Hepatocyte (in vitro differentiated cells): ENCODE measurements at places on chromosomes 12 and 14. TPM values are rescaled to one million over a fixed set of nuclear protein-coding genes. Genes with fewer than 3 reads are reported as not detected.

Gene GRIN2B
- total RNA-seq = 0.04 and 0.60 TPM in 2 replicates

DNA sequence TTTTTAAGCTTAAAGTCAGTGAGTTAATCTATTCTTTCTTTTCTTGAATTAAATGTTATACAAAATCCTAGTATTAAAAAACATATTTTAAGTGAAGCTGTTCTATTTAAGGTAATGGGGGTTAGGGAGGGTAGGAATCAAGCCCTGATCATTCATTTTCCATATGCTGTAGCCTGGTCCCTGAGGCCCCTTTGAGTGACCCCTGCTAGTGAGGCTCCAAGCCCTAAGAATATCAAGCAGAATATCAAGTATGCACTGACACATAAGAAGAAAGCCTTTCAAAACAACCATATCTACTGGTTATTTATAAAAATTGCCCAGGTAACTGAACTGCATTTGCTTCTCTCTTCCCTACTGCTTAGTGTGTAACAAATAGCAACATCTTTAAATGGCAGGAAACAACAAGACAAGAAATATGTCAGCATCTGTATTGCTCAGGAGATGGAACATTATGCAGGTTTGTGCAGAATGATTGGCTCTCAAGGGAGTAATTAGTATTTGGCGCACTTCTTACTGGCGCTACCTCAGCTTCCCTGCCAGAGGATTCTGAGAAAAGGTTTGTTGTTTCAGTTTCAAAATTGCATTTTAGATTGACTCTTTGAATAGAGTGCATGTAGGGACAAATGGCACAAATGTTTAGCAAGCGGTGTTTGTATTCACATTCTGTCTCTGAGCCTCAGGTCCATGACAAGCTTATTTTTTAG is 223.0 kb downstream of the DUSP6 start:
- H3K4me3 ChIP-seq = no peak overlapping the region
- no peak overlapping the region for H3K27ac ChIP-seq
- no peaks in the 10 kb centered on the region for H3K4me1 ChIP-seq
- no peaks in the 10 kb centered on the region for H3K36me3 ChIP-seq
- DNase-seq = no peak

Gene LRFN5
- 8.7 and 8.8 TPM in 2 replicates for total RNA-seq

GRCh38 chr12:71009430-71010142 is 89.0 kb upstream of the PTPRR start:
- no peak for DNase-seq
- H3K27ac ChIP-seq = no peak overlapping the region
- H3K4me1 ChIP-seq = no peaks in the 10 kb centered on the region
- H3K4me3 ChIP-seq = no peak overlapping the region

- H3K4me3 ChIP-seq = no peak overlapping the region
- no peak for DNase-seq
- H3K27me3 ChIP-seq = no peaks in the 10 kb centered on the region
- no peaks in the 10 kb centered on the region for H3K36me3 ChIP-seq
These were observed 341.6 kb upstream of the SFSWAP start for GRCh38 chr12:131369094-131369845.

DNA sequence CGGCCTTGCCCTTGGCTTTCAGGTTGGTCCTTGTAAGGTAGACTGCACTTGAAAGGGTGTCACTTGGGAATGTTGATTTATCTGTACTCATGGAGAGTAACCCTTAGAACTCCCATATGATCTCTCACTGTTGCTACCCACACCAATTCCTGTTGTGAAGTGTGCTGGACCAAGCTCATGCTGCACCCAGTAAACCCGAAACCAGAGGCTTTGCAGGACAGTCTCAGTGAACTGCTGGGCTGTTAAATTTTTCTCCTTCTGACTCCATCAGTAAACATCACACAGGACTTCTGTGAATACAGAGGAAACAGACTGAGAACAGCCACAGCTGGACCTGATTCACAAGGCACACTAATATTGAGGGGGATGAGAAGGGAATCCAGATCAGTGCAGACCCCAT is 783.0 kb downstream of the TMEM121 start:
- DNase-seq = no peak
- H3K4me3 ChIP-seq = no peak overlapping the region
- H3K36me3 ChIP-seq = no peaks in the 10 kb centered on the region
- H3K27ac ChIP-seq = no peak overlapping the region
- H3K4me1 ChIP-seq = no peaks in the 10 kb centered on the region
- H3K27me3 ChIP-seq = no peaks in the 10 kb centered on the region

Gene KRT86
- total RNA-seq = not detected in 2 replicates

- H3K27me3 ChIP-seq = no peaks in the 10 kb centered on the region
- no peaks in the 10 kb centered on the region for H3K36me3 ChIP-seq
- no peaks in the 10 kb centered on the region for H3K4me1 ChIP-seq
- no peak overlapping the region for H3K27ac ChIP-seq
- no peak for DNase-seq
These were observed 23.7 kb upstream of the NXPH4 start for GRCh38 chr12:57192920-57193319.

Gene C14orf39
- total RNA-seq = 0.28 and 0.37 TPM in 2 replicates

Gene MANSC4
- total RNA-seq = 0.63 TPM in 1 of 2 replicates, not detected in the other

- no peaks in the 10 kb centered on the region for H3K4me1 ChIP-seq
- H3K27ac ChIP-seq = no peak overlapping the region
- H3K36me3 ChIP-seq = no peaks in the 10 kb centered on the region
These were observed 53.5 kb downstream of the NOC4L start for GRCh38 chr12:132197581-132198354.

Gene IRAK3
- 7.5 and 8.6 TPM in 2 replicates for total RNA-seq

DNA sequence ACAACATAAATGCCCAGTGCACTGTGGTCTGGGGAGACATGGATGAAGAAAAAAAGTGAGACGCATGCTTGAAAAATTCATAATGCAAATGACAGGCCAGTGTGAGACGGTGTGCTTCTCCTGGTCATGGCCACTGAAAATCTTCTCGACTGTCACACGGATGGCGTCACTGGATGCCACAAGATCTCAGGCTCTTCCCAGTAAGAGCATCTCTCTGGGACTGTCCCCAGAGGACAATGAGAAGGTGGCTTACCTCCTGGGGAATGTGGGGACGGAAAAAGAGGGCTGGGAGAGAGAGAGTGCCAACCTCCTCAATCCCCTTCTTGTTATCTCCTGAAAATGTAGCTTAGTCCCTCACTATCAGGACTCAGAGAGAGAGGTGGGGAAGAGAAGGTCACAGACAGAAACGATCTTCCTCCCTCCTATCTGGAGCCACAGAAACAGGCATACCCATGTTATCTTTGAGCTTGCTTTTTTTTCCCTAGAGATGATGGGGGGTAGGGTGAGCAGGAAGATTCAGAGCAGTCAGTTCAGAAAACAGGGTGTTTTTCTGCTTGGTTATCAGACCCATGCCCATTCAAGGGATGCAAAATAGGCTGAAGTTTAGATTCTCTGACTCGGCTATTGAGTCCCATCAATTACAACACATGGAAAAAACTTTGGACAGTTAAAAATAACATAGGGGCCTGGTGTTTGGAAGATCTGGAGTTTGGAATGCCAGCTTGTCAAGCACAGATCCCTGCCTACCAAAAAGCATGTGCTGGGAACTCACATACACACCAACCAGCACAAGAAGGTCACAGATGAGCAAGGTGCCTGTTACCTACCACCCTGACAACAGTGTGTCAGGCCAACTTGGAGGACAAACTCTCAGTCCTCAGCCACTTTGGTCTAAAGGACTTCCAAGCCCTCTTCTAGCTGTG is 24.2 kb downstream of the DPF3 start:
- no peak overlapping the region for H3K4me3 ChIP-seq
- no peaks in the 10 kb centered on the region for H3K27me3 ChIP-seq
- no peak overlapping the region for H3K27ac ChIP-seq

Gene MGP
- 115 and 117 TPM in 2 replicates for total RNA-seq

- no peak overlapping the region for H3K27ac ChIP-seq
- H3K4me3 ChIP-seq = no peak overlapping the region
- H3K27me3 ChIP-seq = peaks cover 4% of the 10 kb centered on the region
These were observed 14.2 kb upstream of the HELB start for GRCh38 chr12:66288121-66288520.

Gene MYL2
- not detected in 2 replicates for total RNA-seq

Gene PPP1R1A
- total RNA-seq = 14.0 and 19.9 TPM in 2 replicates

- no peaks in the 10 kb centered on the region for H3K27me3 ChIP-seq
- H3K27ac ChIP-seq = no peak overlapping the region
- H3K36me3 ChIP-seq = no peaks in the 10 kb centered on the region
These were observed 77.7 kb upstream of the ATP2B1 start for GRCh38 chr12:89786177-89786810.

GRCh38 chr12:123942238-123942653 is 30.4 kb downstream of the CCDC92 start:
- no peaks in the 10 kb centered on the region for H3K4me1 ChIP-seq
- H3K27ac ChIP-seq = peak overlapping the region; percentile 9
- H3K36me3 ChIP-seq = no peaks in the 10 kb centered on the region
- H3K4me3 ChIP-seq = no peak overlapping the region

Gene TMEM52B
- 0.03 TPM in 1 of 2 replicates, not detected in the other for total RNA-seq

GRCh38 chr12:19003987-19004619 is 125.4 kb upstream of the PLEKHA5 start:
- H3K36me3 ChIP-seq = no peaks in the 10 kb centered on the region
- no peak overlapping the region for H3K27ac ChIP-seq
- H3K27me3 ChIP-seq = no peaks in the 10 kb centered on the region
- no peak for DNase-seq
- no peaks in the 10 kb centered on the region for H3K4me1 ChIP-seq

GRCh38 chr14:57189070-57189469 is 79.6 kb downstream of the EXOC5 start:
- peak; percentile 38 for DNase-seq
- H3K4me3 ChIP-seq = no peak overlapping the region
- H3K4me1 ChIP-seq = no peaks in the 10 kb centered on the region
- H3K27me3 ChIP-seq = no peaks in the 10 kb centered on the region

DNA sequence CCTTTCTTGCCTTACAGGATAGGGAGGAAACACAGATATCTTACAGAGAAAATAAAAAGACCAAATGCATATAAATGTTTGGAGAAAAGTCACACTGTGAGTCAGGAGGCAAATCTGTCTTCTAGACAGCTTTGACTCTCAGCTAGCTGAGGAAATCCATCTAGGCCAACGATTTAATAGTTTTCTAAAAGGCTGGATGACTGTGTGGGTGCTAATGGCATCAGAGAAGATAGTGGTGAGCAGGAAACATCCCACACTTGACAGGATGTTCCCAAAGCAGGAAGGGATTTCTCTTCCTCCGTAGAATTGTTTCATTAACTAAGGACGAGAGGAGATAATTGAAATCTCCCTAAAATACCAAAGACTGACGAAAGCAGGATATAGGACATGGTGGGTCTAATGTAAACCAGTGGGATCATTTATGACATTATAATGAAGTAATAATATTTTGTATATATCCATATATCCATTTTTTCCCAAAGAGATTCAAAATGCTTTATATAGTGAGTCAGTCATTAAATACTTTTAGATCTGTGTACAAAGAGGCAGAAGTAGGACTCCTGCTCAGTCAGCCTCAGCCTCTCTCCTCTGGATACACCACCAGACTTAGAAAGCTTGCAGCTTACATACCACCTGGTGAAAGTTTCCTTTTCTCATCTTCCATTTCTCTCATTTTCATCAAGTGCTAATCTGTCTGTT is 44.3 kb upstream of the PSMA6 start:
- H3K27ac ChIP-seq = peak overlapping the region; percentile 23
- no peak for DNase-seq
- H3K27me3 ChIP-seq = no peaks in the 10 kb centered on the region
- no peak overlapping the region for H3K4me3 ChIP-seq
- no peaks in the 10 kb centered on the region for H3K4me1 ChIP-seq
- H3K36me3 ChIP-seq = no peaks in the 10 kb centered on the region

Gene GLI1
- total RNA-seq = 5.9 and 7.6 TPM in 2 replicates

GRCh38 chr14:89276424-89276975 is 140.5 kb downstream of the FOXN3 start:
- H3K36me3 ChIP-seq = no peaks in the 10 kb centered on the region
- no peak overlapping the region for H3K4me3 ChIP-seq
- no peaks in the 10 kb centered on the region for H3K4me1 ChIP-seq
- DNase-seq = no peak

GRCh38 chr14:98695809-98696208 is 576.2 kb downstream of the BCL11B start:
- H3K4me3 ChIP-seq = no peak overlapping the region
- H3K27ac ChIP-seq = no peak overlapping the region
- H3K4me1 ChIP-seq = no peaks in the 10 kb centered on the region
- peaks cover 4% of the 10 kb centered on the region for H3K27me3 ChIP-seq
- no peaks in the 10 kb centered on the region for H3K36me3 ChIP-seq

- H3K4me3 ChIP-seq = no peak overlapping the region
- peak overlapping the region; percentile 76 for H3K27ac ChIP-seq
- peaks cover 38% of the 10 kb centered on the region for H3K4me1 ChIP-seq
- H3K36me3 ChIP-seq = no peaks in the 10 kb centered on the region
These were observed 152.5 kb upstream of the PLEKHG7 start for GRCh38 chr12:92550254-92550653.

- peak overlapping the region; percentile 41 for H3K27ac ChIP-seq
- peaks cover 10% of the 10 kb centered on the region for H3K4me1 ChIP-seq
- H3K27me3 ChIP-seq = no peaks in the 10 kb centered on the region
- H3K36me3 ChIP-seq = no peaks in the 10 kb centered on the region
These were observed 68.1 kb downstream of the BTG1 start for GRCh38 chr12:92077530-92077929.

Gene AGAP2
- 0.33 and 0.76 TPM in 2 replicates for total RNA-seq

Gene PTPRR
- 4.8 TPM in 2 replicates for total RNA-seq

DNA sequence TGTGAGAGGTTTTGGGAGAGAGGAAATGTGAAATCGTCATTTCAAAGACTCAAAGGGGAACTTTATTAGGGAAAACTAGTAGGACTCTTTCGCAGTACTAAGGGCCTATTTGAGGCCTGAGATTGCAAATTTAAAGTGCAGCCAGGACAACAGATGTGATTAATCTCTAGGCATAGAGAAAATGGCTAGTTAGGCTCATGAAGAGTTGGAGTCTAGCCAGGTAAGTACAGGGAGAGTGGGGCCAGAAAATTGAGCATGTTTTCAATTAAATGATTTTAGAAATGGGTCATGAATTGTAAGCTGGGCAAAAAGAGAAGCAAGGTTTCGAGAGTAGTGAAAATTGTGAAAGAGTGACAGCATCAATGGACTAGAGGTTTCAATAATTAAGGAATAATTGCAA is 91.9 kb upstream of the LMNTD1 start:
- H3K4me1 ChIP-seq = no peaks in the 10 kb centered on the region
- H3K36me3 ChIP-seq = no peaks in the 10 kb centered on the region
- no peaks in the 10 kb centered on the region for H3K27me3 ChIP-seq
- DNase-seq = no peak
- no peak overlapping the region for H3K4me3 ChIP-seq

- H3K36me3 ChIP-seq = no peaks in the 10 kb centered on the region
- H3K4me1 ChIP-seq = no peaks in the 10 kb centered on the region
- H3K4me3 ChIP-seq = no peak overlapping the region
- no peak for DNase-seq
- H3K27ac ChIP-seq = no peak overlapping the region
- no peaks in the 10 kb centered on the region for H3K27me3 ChIP-seq
These were observed 90.4 kb downstream of the LRP6 start for GRCh38 chr12:12176402-12176801.

GRCh38 chr12:106062693-106063092 is 76.1 kb downstream of the NUAK1 start:
- no peak overlapping the region for H3K4me3 ChIP-seq
- H3K4me1 ChIP-seq = no peaks in the 10 kb centered on the region
- no peaks in the 10 kb centered on the region for H3K36me3 ChIP-seq
- no peaks in the 10 kb centered on the region for H3K27me3 ChIP-seq

Gene BAZ1A
- total RNA-seq = 19.8 and 24.7 TPM in 2 replicates

Gene HELB
- total RNA-seq = 4.6 and 5.8 TPM in 2 replicates

GRCh38 chr14:28758253-28758884 is 8.2 kb upstream of the FOXG1 start:
- H3K27ac ChIP-seq = no peak overlapping the region
- no peak for DNase-seq
- H3K36me3 ChIP-seq = no peaks in the 10 kb centered on the region
- peaks cover 90% of the 10 kb centered on the region for H3K27me3 ChIP-seq

Gene DEGS2
- 1.8 and 5.3 TPM in 2 replicates for total RNA-seq

- no peak for DNase-seq
- no peak overlapping the region for H3K4me3 ChIP-seq
- peaks cover 4% of the 10 kb centered on the region for H3K4me1 ChIP-seq
These were observed 743 bp upstream of the AACS start for GRCh38 chr12:125064492-125064891.

Gene GPRC5D
- total RNA-seq = not detected in 2 replicates
